Pancreas (tissue), 10 donors: ENCODE measurements at places on chromosomes 13 and 19.

DNA sequence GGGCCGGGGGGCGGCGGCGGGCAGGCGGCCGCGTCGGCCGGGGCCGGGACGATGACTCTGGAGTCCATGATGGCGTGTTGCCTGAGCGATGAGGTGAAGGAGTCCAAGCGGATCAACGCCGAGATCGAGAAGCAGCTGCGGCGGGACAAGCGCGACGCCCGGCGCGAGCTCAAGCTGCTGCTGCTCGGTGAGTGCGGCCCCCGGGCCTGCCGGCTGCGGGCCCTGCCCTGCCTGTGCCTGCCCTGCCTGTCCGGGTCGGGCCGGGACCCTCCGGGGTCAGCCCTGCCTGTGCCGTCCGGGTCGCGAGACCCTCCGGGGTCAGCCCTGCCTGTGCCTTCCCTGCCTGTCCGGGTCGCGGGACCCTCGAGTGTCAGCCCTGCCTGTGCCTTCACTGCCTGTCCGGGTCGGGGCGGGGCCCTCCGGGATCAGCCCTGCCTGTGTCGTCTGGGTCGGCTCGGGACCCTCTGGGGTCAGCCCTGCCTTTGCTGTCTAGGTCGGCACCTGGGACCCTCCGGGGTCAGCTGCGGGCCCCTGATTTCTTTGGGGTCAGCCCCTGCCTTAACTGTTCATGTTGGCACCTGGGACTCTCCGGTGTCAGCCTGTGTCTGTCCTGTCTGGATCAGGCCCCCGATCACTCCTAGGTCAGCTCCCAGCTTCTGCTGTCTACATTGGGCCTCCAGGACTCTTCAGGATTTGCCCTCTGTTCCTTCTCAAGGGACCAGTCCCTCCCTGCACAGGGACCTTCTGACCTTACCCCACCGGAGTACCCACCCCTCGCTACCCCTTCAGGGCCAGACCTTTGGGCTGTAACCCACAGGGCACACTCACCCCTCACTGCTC is 659 bp downstream of the GNA11 start:
- no peak for DNase-seq

DNA sequence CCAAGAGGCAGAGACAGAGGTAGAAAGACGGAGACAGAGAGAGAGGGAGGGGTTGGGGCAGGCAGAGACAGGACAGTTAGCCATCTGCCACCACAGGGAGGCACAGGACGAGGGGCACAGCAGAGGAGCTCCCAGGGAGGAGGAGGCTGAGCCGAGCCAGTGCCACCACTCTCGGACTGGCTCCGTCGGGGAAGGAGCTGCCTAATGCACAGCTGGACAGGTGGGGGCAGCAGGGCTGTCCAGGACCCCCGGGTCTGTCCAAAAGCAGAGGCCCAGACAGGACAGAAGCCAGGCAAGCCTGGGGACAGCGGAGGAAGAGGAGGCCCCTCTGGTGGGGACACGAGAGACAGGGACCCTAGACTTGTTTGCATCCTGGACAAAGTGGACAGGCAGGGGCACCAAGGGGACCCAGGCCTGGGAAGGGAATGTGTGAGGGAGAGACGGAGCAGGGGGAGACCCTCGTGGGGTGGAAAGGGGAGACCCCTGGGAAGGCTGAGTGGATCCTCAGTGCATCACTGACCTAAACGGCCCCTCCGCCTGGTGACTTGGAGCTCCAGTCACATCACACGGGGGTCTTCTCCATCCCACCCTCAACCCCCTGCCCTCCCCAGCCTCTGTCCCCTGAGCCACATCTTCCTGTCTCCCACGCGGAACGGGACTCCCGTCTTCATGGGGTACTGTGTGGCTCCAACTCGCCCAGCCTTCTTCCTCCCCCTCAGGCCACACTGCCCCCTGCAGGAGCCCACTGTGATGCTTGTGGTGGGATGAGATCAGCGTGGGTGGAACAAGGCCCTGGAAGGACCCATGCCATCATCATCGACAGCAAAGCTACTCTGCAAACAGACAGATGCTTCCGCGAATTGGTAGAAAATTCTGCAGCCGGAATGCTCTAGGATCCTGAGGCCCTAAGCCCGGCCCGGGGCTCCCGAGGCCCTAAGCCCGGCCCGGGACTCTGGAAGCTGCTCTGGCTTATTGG is 915 bp downstream of the F10 start:
- no peak for DNase-seq

DNA sequence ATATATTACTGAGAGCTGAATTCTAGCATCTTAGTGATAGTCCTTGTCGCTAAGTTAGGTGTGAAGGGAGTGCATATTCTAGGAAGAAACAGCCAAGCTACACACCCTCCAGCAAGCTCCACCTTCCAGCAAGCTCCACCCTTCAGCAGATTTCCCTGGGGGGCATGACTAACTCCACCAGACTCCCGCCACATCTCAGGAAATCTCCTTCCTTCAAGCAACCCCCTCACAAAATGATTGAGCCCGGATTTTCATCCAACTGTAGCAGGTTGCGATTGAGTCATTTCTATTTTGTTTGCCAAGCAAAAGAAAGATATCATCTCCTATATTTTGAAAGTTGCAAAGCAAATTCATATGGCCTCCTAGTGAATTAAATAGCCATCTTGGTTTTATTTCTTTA is 162.1 kb upstream of the TMTC4 start:
- no peak for DNase-seq

DNA sequence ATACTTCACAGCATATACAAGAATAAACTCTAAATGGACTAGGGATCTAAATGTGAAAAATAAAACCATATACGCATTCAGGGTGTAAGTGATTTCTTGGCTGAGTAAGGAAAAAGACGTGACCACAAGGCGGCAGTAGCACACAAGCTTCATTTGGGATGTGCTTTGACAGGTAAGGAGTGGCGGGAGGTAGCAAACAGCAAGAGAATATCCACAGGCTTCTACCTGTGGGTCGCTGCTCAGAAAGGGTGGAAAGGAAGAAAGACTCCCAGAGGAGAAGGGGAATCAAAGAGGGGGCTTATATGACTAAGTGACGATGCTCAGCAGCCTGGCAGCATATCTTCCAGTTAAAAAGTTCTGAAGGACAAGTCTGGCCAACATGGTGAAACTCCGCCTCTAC is 2.5 kb upstream of the ZNF121 start:
- DNase-seq: peak; percentile 56

- DNase-seq: no peak
These were observed 153.4 kb upstream of the TSHZ3 start for GRCh38 chr19:31502536-31503170.
